CD4-positive, alpha-beta T cell treated with Interleukin-2 at 100 ng/mL for 4 hours (primary cell): ENCODE measurements at places on chromosomes 16 and 17.
A peak's percentile ranks its signal among the peaks of the same experiment; 100 is the strongest.

DNA sequence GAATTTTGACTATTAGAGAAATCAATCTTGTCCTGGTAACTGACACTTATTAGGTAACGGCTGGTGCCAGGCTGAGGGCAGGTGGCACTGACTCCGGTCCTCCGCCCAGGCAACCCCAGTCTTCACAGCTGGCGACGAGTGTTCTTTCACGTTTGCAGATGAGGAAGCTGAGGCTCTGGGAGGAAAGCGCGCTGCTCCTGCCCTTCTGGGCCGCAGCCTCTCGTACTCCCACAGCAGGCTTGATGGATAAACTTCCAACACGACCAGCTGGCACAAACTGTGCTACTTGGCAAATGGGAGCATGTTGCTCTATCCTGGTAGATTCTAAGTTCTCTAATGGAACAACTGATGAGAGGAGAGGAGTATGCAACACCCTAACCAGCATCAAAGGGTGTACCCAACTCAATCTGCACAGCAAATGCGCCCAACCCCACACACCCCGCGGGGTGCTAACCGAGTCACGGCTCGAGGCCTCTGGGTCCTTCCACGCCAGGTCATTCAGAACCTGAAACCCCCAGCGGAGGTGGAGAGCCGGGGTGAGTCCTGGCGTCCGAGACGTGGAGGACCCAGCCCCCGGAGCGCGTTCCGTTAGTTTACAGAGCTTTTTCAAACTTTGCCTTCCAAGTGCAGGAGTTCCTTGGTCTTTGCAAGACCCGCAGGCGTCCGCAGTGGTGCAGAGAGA lies 477 bp upstream of the SLC47A1 start:
- DNase-seq = no peak

- DNase-seq = no peak
These were observed 68.9 kb upstream of the SDK2 start for GRCh38 chr17:73713136-73713535.

DNA sequence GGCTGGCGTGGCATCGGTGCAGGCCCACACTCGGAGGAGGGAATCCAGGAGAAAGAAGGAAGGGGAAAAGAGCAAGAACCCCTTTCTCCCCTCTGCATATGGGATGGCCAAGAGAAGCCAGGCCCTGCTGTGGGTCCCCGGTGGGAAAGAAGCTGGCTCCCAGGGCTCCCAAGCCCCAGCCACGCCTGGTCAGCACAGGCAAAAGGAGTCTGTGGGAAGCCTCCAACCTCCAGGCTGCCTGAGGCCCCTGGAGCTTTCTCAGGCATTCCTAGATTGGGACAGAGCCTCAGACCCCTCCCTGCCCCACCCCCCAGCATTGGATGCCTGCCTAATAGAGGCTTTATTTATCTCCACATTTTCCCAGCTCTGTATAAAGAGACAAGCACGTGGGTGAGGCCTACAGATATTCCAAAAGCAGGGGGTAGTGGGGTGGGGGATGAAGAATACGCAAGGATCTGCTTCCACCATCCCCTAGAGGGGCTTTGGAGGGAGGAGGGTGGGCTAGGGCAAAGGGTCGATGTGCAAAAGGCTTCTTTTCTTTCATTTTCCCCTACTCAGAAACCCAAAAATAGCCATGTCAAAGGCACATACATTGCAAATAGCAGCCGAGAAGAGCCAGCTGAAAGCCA lies 56.4 kb downstream of the MPRIP start:
- DNase-seq = no peak

DNA sequence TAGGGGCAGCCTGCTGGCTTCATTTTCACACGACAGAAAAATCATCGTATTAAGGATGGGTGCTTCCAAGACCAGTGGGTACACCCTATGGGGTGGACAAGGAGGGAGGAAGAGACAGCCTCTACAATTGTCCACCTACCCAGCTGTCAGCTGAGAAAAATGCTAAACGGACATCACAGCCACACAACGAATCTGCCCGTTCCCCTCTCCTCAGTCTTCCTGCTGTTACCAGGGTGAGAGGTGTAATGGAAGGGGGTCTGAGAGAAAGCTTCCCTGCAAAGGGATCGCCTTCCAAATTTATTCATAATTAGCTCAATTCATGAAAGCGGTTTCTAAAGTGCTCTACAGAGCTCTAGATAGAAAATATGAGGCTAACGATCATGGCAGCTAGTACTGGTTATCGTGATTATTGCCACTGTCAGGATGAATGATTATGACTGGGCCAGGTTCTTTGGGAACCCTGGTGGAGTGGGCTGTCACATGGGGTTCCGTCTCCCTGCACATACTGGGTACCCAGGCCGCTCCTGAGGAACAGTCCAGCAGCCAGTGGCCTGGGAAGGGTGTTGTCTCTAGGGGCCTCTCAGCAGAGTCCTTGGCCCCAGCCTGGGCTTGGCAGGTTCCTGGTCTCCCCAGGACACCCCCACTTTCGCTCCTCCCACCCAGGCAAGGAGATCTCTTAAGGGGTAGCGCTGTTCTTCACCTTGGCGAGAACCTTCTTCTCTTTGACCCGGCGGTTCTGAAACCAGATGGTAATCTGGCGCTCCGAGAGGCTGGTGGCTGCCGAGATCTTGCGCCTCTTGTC lies 2.2 kb downstream of the HOXB13 start:
- DNase-seq = no peak

DNA sequence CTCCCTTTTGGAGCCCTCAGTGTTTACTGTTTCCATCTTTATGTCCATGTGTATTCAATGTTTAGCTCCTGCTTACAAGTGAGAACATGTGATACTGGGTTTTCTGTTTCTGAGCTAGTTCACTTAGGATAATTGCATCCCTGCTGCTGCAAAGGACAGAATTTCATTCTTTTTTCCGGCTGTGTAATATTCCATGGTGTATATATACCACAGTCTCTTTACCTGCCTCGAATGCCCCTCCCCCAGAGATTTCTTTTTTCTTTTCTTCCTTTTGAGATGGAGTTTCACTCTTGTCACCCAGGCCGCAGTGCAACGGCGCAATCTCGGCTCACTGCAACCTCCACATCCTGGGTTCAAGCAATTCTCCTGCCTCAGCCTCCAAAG lies 60.9 kb downstream of the RMI2 start:
- no peak for DNase-seq

DNA sequence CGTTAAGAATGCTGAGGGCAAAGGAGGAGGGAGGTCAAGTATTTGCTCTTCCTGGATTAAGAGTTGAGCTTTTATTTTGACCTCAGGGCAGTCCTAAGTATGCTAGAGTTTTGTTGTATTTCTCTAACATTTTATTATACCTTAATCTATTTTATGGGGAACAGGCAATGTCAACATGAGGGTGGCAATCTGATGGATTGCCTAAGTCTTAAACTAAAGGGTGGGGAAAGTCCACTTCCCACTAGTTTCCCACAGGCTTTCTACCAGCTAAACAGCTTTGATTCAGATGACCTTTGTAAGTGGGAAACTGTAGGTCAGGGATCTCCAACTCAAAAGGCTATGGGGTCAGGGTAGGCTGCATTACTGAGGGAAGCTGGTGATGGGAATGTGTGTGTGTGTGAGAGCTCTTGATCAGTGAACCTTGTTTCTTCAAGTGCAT lies 24.9 kb downstream of the HSD17B2 start:
- no peak for DNase-seq

GRCh38 chr17:78973792-78974520 lies 5.8 kb downstream of the LGALS3BP start:
- DNase-seq = no peak

- DNase-seq = no peak
These were observed 23.3 kb downstream of the SHISA6 start for GRCh38 chr17:11264183-11264871.

GRCh38 chr16:13936155-13936554 lies 16.2 kb downstream of the ERCC4 start:
- no peak for DNase-seq

- DNase-seq = no peak
These were observed 23.0 kb downstream of the SMTNL2 start for GRCh38 chr17:4607261-4607741.

GRCh38 chr17:2063261-2064146 lies 8.6 kb downstream of the HIC1 start:
- DNase-seq = no peak

- no peak for DNase-seq
These were observed 73.5 kb downstream of the CYLD start for GRCh38 chr16:50815382-50815781.

GRCh38 chr16:4534151-4534790 lies 4.3 kb downstream of the CDIP1 start:
- DNase-seq = peak; percentile 24

DNA sequence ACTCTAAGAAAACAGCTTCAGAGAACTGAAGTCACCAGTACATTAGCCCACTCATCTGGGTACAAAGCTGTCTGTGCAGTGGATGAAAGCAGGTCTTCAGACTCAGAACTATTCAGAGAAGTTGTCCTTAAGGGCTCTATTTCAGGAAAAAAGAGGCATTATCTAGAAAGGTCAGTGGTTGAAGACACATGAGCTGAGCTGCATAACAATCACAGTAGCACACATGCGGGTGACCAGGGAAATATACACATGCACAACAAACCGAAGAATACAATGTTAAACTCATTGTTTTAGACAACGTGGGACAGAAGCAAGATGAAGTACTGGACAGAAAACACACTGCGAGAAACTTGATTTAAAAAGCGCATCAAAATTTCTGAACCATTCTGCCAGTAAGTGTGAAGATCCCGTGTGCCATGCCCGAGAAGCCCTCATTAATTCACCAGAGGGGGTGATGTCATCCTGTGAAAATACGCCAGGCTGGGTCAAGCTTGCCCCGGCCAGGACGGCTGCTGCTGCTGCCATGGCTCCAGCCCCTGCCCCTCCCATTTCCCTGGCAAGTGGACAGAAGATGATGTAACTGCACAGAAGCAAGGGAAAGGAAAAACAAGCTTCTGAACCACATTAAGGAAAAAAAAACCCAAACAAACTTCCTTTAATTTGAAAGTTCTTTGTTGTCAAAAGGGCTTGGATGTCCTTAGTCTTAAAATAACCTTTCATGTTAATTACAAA lies 10.1 kb downstream of the DYNC1LI2 start:
- no peak for DNase-seq

DNA sequence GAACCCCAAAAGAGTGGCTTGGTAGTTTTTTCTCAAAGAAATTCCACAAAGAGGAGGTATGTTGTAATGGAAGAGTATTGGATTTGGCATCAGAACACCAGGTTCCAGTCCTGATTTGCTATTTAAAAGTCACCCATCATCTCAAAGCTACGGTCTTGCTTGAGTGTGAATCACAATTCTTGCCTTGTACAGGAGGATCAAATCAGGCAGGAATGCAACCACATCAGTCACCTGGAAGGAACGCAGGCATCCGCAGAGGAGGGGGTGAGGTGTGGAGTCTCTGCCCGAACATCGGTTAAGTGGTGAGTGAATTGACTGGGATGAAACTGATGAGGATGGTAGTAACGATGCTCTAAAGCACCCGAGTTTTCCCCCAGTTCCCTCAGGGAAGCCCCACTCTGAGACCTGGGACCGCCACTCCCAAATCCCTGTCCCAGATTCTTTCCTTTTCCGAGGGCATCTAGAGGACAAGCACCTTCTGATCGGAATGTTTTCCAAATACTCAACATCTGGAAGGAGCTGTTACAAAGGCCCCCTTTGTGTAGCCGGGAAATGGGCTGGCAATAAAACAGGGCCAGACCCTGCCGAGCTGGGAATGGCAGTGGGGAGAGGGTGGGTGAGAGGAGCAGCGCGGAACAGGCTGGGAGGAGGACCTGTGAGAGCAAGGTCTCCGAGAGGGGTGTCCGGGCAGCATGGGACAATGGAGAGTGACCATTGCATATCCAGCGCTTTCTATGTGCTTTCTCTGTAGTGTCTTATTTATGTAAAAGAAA lies 469.6 kb downstream of the SLC39A11 start:
- DNase-seq = no peak

- no peak for DNase-seq
These were observed 41.2 kb downstream of the TMC5 start for GRCh38 chr16:19458722-19459379.

- DNase-seq = no peak
These were observed 69.9 kb downstream of the ABR start for GRCh38 chr17:1109606-1110540.

- DNase-seq = peak; percentile 47
These were observed at the start of gene TMEM204 for GRCh38 chr16:1533443-1533951. Gene TMEM204 (plus strand): TSS chr16:1533666. CDS start chr16:1534276, 610 bp downstream.

GRCh38 chr17:16178836-16179235 lies 36.5 kb downstream of the NCOR1 start:
- DNase-seq = no peak

GRCh38 chr16:65679785-65680184 lies 557.9 kb upstream of the CDH11 start:
- no peak for DNase-seq

GRCh38 chr16:27781981-27782880 lies 232.3 kb downstream of the KATNIP start:
- no peak for DNase-seq

- no peak for DNase-seq
These were observed 92.2 kb downstream of the IRX3 start for GRCh38 chr16:54194334-54194743.

DNA sequence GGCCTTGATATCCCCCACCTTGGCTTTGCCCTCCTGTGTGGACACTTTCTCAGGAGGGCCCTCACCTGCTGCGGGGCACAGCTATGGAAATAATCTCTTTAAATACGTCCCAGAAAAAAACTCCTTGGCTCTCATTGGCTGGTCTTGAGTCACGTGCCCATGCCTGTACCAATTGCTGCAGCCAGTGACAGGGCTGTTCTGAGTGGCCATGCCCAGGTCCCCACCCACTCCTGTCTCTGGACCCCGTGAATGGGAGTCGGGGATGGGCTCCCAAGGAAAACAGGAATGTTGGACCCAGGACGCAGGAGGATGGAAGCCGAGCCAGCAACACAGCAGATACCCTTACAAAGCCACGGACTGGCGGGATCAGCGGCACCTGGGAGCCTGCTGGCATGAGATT lies 53.1 kb upstream of the CDR2 start:
- no peak for DNase-seq

DNA sequence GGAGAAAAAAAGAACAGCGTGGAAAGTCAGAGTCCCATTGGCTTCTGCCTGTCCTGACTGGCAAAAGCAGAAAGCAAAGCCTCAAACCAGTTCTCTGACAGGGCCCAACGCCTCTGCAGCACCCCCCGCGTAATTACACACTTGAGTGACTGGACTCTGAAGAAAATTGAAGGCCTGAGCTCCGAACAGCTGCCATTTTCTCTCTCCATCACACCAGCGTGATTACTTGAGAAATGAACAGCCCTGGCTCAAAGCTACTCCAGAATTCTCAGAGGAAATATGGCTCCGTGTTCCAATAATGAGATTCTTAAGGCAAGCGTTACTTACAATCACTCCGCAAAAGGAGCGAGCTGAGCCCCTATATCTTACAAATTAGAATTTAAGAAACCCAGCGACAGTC lies 142.7 kb upstream of the C17orf78 start:
- no peak for DNase-seq

- DNase-seq = no peak
These were observed 42.7 kb upstream of the CPNE2 start for GRCh38 chr16:57049678-57050077.

DNA sequence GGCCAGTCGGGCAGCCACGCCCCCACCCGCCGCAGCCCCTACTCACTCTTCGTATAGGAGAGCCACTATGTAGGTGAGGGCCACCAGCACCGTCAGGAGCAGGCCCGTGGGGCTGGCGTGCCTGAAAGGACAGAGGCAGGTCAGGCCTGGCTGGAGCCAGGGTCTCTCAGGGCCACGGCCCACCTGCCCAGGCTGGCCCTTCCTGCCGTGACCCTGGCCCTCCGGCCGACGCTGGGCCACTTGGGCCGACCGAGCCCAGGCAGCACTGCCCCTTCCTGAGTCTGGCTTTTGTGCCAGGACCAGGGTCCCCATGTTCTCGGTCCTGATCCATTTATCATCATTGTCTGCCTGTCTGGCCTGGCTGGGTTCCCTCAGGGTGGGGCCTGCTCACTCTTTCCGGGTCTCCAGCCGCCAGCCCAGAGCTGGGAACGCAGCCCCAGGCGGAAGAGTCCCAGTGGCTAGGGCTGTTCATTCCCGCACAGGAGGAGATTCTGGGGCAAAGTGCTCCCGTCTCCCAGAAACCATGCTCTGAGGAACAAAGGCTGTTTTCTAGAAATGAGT lies 10.1 kb upstream of the RASD1 start:
- no peak for DNase-seq
